Stimulated activated CD4-positive, alpha-beta T cell treated with anti-CD3 and anti-CD28 coated beads, Interleukin-4, amount 100 ng/mL, for 1 hour (primary cell): ENCODE measurements at places on chromosomes 6 and 20.

- no peak for DNase-seq
Observed at GRCh38 chr20:11582060-11582459, 335.6 kb upstream of the BTBD3 start.

DNA sequence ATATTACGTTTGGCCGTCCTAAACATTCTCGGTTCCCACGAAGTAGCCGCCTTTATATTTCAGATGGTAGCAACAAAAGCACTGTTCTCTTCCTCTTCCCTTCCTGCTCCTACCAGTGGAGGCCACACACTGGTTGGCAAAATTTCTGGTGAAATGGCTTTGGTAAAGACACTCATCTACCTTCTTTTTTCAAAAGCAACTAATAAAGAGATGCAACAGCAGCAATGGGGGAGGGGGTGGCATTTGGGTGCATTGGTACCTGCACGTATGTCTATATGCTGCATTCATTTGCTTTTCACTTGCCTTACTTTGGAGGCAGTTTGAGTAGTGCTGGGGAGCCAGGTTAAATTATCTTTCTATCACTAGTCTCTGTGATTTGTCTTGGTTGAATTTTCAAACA lies 6.0 kb downstream of the POU3F2 start:
- DNase-seq, result no peak

DNA sequence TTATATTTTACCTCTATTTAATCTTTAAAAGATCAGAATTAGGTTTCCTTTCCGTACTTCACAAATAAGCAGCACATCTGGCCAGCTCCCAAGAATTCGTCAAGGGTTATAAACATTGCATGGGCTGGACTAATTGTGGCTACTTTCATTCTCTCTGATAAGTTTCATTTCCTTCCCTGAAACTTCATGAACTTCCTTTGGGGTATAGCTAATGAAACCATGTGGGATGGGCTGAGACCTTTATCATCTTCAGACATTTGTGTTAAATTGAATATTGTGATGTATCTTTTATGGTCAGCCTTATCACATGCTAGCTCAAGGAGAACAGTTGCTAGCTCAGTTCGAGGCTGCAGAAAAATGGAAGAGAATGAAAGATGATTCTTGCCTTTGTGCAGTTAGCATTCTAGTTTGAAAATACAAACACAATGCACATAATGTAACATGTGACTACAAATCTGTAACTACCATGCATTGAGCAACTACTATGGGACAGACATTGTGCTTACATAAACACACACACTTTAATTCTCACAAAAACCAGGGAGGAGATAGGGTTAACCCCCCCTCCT lies 1.7 kb upstream of the GMPR start:
- DNase-seq, result no peak

- DNase-seq, result no peak
Observed at GRCh38 chr6:109840796-109841195, 137.3 kb upstream of the GPR6 start.

GRCh38 chr6:34578445-34579262 lies 22.5 kb upstream of the SPDEF start:
- no peak for DNase-seq

- no peak for DNase-seq
Observed at GRCh38 chr6:169340395-169340794, 86.7 kb upstream of the THBS2 start.

GRCh38 chr6:9593554-9593953 lies 821.3 kb downstream of the TFAP2A start:
- no peak for DNase-seq
